NCI-H1105 (cell line): ENCODE measurements at places on chromosomes 7 and 10.

GRCh38 chr7:24733414-24734060 is 23.7 kb downstream of the GSDME start:
- no peak for DNase-seq

- DNase-seq: no peak
Observed at GRCh38 chr7:69395061-69395714, 203.1 kb upstream of the AUTS2 start.

GRCh38 chr10:102620138-102620590 is 24.1 kb upstream of the TRIM8 start:
- DNase-seq: no peak

- DNase-seq: no peak
Observed at GRCh38 chr10:43390759-43391158, 18.2 kb downstream of the HNRNPF start.

- DNase-seq: no peak
Observed at GRCh38 chr10:113207924-113208323, 257.9 kb downstream of the TCF7L2 start.

- DNase-seq: no peak
Observed at GRCh38 chr10:50990568-50991455, 83.5 kb upstream of the PRKG1 start.

- no peak for DNase-seq
Observed at GRCh38 chr7:41942468-41943093, 239.7 kb upstream of the INHBA start.

DNA sequence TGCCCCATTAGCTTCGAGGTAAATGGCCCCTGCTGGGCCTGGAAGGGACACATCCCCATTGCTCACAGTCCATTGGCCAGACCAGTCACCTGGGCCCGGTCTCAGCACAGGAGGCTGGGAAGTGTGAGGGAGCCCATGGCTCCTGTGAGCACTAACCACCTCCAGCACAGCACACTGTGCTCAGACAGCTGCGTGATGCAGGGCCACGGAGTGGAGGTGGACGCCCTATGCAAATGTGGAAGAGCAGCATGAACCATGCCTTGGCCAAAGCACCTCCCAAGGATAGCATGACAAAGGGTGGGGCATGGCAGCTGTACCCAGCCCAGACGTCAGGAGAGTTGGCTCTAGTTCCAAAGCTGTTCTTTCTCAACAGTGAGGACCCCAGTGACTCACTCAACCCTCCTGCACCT is 120.1 kb upstream of the ZMIZ1 start:
- DNase-seq: no peak

- no peak for DNase-seq
Observed at GRCh38 chr10:99560277-99561126, 27.8 kb downstream of the NKX2-3 start.

- DNase-seq: no peak
Observed at GRCh38 chr10:28304032-28304571, 1.2 kb upstream of the MPP7 start.

DNA sequence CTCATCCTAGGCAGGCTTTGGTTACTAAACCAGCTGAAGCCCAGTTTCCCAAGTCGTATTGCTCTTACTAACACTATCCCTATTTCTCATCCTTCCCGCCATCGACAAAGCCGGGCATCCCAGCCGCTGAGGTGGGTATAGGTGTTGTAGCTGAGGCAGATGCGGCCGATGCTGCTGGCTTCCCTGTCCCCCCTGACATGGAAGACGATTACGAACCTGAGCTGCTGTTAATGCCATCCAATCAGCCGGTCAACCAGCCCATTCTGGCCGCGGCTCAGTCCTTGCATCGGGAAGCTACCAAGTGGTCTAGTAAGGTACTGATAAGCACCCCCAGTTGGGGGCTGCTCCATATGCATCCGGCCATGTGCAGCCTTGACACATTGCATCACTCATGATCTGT is 38.8 kb downstream of the AP3M1 start:
- no peak for DNase-seq

DNA sequence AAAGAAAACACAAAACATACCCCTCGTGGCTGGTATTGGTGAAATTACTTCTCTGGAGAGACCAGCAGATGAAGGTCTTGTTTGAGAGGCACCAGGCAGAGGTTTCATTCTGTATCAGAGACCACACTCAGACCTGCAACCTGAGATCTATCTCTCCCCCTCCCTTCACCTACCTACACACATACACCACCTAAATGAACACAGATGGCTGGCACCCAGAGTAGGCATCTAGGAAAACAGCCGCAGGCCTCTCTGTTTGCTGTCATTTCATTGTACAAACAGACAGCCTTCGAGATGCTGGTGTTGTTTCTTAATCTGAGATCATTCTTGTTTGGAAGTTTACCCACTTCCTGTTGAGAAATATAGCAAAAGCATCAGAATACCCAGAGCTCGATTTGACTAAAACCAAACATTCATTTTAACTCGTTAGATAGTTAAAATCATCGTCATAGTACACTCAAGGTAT is 173.9 kb upstream of the SLC25A13 start:
- DNase-seq: peak; percentile 74

- DNase-seq: no peak
Observed at GRCh38 chr7:20183086-20183485, 34.1 kb downstream of the MACC1 start.

GRCh38 chr10:34821587-34822585 is 6.8 kb upstream of the PARD3 start:
- DNase-seq: no peak

DNA sequence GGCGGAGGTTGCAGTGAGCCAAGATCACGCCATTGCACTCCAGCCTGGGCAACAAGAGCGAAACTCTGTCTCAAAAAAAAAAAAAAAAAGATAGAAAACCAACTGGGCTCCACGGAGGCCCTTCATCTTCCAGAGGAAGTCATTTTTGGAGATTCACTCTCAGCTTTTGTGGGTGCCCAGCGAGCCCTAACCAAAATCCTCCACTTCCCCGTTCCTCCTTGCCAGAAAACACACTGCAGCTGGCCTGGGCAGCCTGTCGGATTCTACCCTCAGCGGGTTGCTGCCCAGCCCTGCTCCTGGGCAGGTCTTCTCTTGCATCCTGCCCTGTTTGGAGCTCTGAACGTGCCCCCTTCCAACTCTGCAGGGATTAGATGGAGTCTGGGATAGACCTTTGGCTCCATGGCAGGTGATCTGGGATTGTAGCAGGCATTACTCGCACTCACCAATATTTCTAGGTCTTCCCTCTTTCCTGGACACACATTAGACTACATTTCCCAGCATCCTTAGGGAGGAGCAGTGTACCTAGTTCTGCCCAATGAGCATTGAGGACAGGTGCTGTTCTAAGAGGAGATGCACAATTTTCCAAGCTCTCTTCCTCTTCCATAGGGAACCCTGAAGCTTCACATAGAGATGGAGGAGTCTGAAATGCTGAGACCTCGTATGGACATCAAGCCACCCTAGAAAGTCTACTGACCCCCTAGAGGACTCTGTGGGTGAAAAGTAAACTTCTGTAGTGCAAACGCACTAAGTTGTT is 4.6 kb downstream of the GRID2IP start:
- DNase-seq: no peak

GRCh38 chr7:40645197-40645596 is 510.4 kb downstream of the SUGCT start:
- DNase-seq: no peak

- DNase-seq: no peak
Observed at GRCh38 chr10:104317726-104318299, 20.5 kb downstream of the ITPRIP start.

GRCh38 chr10:123472606-123473005 is 193.5 kb upstream of the GPR26 start:
- no peak for DNase-seq

DNA sequence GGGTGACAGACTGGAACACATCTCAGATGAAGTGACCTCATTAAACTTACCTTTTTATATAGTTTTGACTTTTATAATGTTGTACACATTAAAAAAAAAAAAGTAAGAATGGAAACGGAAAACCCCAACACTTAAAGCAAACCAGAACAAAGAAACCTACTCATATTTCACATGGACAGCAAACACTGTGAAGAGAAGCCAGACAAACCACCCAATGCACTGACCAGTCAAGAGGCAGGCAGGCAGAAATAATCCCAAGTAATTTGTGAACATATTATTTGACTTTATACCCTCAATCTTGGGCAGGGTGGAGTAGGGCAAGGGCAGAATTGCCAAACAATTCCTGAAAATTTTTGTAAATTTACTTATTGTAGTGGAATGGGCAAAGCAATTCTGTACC is 39.8 kb downstream of the WAPL start:
- no peak for DNase-seq

- no peak for DNase-seq
Observed at GRCh38 chr7:672891-673290, 53.6 kb upstream of the DNAAF5 start.

GRCh38 chr10:115441907-115442545 is 348.9 kb downstream of the ATRNL1 start:
- no peak for DNase-seq

DNA sequence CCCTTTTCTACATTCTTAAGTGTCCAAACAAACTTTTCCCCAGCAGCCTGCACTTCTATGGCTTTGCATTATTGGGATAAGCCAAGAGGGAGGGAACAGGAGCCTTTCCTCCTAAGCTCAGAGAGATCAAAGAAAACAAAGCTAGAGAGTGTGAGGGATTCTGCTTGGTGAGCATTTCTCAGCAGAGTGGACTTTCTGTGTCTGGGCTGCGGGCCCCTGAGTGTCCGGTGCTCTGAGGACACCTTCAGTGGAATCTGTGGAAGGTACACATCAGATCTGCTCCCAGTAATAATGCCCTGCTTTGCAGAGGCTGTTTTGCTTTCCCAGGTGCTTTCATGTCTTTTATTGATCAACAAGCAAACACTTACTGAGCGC is 50.2 kb downstream of the KCNMA1 start:
- DNase-seq: no peak

- DNase-seq: no peak
Observed at GRCh38 chr10:48765039-48765438, 80.4 kb downstream of the WDFY4 start.

GRCh38 chr7:82211333-82211732 is 232.2 kb downstream of the CACNA2D1 start:
- DNase-seq: no peak

- DNase-seq: no peak
Observed at GRCh38 chr7:7491044-7491443, 44.6 kb downstream of the COL28A1 start.

- DNase-seq: peak; percentile 48
Observed at GRCh38 chr7:40015790-40016296, 65.8 kb downstream of the CDK13 start.

GRCh38 chr10:6072215-6072934 is 10.2 kb upstream of the IL2RA start:
- no peak for DNase-seq

DNA sequence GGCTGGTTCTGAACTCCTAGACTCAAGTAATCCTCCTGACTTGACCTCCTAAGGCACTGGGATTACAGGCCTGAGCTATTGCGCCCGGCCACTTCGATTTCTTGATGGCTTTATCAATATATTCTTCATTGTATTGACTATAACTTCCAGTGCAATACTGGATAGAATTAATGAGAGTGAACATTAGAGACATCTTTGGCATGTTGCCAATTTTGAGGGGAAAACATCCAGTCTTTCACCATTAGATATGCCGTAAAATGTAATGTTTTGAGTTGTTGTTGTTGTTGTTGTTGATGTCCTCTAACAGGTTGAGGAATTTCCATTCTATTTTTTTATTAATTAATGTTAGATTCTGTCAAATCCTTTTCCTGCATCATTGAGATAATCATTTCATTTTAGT is 578.9 kb downstream of the ZWINT start:
- no peak for DNase-seq

DNA sequence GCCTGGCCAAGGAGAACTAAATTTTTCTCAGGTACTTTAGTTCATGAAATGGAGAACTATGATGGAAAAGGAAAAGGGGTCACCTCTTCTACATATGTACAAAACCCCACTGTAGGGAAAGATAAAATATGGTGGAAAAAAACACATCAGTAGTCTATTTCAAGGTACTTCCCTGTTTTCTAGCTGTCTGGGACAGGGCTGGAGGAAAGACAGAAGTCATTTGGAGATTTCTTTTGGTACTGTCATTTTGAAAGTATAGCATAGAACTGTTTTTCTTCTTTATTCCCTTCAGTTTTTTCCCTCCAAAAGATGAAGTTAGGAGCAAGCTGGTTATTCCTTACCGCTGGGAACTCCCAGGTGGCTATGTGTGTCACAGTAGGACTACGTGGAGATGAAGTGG is 196.1 kb downstream of the DOCK4 start:
- no peak for DNase-seq

- no peak for DNase-seq
Observed at GRCh38 chr7:141028767-141029166, 14.0 kb upstream of the MRPS33 start.

DNA sequence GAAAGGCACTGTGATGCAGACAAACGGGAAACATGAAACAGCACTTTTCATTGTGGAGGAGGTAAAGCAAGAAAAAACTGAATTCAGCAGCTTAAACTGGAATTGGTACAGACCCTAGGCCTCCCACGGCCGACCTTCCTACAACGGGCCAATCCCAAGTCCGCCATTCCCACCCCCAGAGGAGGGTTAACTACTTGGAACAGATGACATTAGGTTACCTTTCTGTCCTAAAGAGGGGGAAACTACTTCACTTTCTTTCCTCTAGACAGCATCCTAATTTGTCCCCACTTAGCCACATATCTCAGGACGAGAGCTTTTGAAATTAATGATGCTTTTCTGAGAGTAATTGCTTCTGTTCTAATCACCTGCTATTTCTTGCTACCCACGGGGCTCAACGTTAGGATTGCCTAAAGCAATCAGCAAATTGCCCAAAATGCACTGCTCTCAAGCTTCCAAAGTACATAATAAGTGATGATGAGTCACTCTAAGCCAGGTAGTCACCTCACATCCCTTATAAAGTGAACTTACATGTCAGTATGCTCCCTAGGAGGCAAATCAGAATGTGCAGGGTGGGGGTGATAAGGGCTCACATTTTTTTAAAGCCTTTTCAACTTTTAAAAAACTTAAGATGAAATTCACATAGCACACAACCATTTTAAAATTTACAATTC is 36.7 kb downstream of the LSM5 start:
- DNase-seq: peak; percentile 78

DNA sequence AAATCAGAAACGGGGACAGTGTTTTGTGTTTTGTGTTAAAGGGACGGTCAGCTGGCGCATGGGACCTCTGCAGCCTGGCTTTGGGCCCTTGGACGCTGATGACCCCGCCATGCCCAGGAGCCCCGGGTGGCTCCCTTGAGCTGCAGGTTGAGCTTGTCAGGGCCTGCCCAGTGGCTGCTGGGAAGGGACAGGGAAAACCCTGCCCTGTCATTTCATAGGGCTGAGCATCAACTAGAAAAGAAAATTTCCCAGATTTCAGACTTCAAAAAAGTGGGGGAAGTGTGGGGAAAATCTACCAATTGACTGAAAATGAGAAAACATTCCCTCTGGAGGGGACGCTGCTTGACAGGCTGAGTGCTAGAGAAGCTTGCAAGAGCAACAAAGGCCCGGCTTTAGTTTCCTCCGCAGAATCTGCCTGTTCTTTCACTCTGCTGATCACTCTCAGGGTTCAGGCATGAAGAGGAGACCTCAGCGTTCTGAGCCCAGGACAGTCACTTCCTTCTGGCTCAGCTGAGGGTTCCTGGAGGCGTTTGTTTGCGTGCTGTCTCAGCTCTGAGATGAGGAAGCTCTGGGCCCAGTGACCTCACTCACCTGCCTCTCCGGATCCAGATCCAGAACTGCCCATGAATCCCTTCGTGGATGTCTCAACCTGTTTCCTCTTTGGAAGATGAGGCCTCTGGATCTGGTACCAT is 18.6 kb upstream of the DNAJB6 start:
- no peak for DNase-seq
